Osteocyte (in vitro differentiated cells): ENCODE measurements at places on chromosomes 12 and 14.

DNA sequence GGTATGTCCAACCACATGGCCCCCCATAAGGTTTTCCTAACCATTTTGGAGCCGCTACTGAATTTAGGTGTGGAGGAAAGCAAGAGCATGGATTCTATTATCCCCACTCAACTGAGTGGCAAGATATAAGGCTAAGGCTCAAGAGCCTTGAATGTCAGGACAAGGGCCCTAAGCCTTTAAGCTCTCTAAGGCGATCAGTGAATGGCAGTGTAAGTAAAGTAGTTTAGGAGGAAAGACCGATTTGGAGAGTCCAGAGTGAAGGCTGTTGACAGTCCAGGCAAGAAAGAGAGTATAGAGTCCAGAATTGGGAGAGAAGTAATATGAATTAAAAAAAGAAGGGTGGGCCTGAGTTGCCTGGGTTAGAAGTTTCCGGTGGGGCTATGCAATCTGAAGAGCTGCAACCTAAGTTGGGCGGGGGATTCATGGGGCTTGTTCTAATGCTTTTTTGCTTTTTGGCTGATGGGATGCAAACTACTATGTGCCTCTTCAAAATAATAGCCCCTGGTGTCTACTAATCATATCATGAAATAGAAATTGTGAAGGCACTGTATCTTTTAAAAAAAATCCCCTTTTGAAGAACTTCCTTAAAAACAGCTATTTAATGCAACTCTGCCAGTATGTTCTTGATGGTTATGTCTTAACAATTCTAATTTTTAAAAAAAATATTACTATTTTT, at the start of gene SPIC:
SPIC (plus strand) TSS at position 626 of the 676 bp plus-strand sequence. CDS start 1,569 bp downstream, outside the sequence.
- DNase-seq, result no peak

- DNase-seq, result no peak
Observed at GRCh38 chr12:6370994-6371754, 4.2 kb downstream of the SCNN1A start.

GRCh38 chr14:92800012-92800411, 5.9 kb downstream of the GOLGA5 start:
- DNase-seq, result no peak

DNA sequence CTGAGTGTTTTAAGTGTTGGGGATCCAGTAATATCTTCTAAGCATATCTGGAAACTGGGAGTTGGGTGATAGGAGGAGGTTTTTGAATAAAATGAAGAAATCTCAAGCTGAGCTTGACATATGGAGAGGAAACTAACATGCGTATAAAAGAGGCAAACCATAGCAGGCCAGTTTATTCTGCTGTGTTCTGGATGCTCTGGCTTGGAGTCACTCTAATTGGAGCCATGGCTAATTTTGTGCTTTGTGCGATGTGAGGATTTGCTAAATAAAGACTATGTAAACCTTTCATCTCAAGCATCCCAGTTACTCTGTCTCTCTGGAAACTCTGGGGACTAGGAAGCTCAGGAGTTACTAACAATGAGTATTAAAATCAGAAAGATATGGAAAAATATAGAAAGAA, 66.5 kb downstream of the ATF7IP start:
- no peak for DNase-seq

GRCh38 chr14:23452237-23452636, 16.8 kb upstream of the MYH7 start:
- no peak for DNase-seq

GRCh38 chr12:120254809-120255208, 10.7 kb downstream of the PXN start:
- no peak for DNase-seq

DNA sequence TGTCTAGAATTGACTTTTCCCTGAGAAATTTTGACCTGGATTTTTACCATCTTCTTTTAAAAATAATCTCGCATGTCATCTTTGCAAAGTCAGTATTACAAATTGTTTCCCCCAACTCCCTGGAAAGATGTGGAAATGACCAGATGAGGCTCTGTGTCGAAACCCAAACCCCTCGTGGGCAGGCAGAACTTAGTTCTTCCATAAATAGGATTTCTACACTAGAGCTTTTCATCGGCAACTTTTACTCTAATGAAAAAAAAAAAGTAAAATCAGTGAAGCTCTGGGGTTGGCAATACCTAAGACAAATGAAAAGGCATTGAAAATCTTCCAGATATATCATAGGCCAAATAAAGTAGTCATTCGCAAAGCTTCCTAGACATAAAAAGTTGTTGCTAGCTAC, 17.0 kb downstream of the SSPN start:
- DNase-seq, result no peak

DNA sequence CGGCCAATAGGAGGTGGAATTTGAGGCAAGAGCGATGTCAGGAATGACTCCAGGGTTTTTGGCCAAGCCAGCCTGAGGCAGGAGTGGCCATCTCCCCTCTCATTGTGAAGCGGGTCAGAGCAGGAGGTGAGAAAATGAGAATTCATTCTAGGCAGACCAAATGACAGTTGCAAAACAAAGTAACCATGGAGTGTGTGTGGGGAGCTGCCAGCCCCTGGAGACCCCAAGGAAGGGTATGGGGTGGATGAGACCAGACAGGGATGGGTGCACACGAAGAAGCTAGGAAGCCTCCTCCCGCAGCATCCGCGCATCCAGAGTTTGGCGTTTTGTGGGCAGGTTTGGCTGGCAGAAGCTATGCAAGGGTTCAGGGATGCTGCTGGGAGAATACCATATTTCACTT, 38.8 kb downstream of the FZD10 start:
- peak; percentile 60 for DNase-seq

- DNase-seq, result no peak
Observed at GRCh38 chr14:92683041-92683440, 65.4 kb downstream of the LGMN start.

- no peak for DNase-seq
Observed at GRCh38 chr12:25500651-25501050, 52.4 kb downstream of the LMNTD1 start.
